Astrocyte of the spinal cord (primary cell): ENCODE measurements at places on chromosomes 7 and 10.

DNA sequence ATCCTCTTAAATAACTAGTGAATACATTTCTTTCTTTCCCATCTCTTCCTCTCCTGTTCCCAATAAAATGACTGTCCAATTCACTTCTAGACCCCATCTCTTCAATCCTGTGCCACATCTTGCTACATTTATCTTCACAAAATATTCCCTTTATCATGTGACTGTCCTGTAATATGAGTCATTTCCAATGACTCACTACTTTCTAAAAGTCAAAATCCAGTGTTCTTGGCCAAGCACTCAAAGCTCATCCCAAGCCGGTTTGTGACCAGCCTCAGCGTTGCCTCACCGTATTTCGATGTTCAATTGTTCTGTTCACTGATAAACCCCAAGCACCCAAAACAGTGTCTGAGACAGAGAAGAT, 104.7 kb downstream of the PARD3 start:
- DNase-seq: peak; percentile 72

- DNase-seq: no peak
Observed at GRCh38 chr7:131570401-131570800, 14.0 kb upstream of the PODXL start.

DNA sequence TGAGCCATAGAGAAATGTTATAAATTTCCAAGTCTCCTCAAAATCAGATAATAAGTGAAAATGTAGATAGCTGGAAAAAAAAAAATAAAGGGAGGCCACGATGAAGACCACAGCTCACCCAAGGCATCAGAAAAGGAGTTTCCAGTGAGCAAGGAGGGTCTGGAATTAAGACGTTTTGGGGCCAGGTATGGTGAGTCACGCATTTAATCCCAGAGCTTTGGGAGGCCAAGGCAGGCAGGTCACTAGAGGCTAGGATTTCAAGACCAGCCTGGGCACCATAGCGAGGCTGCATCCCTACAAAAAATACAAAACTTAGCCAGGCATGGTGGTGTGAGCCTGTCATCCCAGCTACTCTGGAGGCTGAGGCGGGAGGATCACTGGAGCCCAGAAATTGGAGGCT, 65.5 kb downstream of the ASB13 start:
- no peak for DNase-seq

DNA sequence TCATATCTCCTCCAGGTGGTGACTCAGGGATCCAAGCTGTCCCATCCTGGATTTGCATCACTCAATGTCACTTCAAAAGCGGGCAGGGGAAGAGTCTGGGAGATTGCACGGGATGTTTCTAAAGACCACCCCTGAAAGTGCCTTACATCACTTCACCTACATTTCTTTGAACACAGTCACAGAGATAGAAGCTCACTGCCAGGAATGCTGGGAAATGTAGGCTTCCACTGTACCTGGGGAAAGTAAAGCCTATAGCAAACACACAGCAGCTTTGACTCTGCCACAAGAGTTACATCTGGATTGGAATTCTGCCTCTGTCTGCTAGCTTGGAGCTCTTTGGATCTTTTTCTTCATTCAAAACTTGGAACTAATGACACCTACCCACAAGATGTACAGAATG, 300.9 kb downstream of the WDR11 start:
- no peak for DNase-seq

DNA sequence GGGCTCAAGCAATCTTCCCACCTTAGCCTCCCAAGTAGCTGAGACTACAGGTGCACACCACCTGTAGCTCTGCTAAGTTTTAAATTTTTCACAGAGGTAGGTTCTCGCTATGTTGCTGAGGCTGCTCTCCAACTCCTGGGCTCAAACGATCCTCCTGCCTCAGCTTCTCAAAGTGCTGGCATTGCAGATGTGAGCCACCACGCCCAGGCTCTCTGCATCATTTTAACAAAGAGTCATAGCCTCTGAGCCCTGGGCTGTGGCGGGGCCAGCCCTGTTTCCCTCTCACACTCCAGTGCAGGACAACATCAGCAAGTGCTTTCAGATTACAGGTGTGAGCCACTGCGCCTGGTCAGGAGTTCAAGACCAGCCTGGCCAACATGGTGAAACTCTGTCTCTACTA, 102.5 kb downstream of the COL26A1 start:
- no peak for DNase-seq

- no peak for DNase-seq
Observed at GRCh38 chr10:58265249-58265648, 2.4 kb downstream of the IPMK start.

DNA sequence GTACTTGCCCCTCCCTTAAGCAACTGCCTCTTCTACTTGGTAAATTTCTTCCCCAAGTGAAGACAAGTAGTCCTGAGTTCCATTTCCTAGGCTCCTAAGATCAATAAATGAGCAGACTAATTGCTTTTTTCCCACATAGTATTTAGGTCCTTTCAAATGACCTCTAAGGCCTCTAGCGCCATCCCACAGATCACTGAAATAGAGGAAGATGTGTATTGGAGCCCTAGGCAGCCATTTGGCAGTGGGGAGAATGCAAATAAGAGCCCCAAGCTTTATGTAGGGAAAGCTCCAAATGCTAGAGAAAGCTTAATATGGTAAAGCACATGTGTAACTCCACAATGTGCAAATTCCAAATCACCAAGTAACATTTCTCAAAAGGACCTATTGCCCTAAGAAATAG, 316.5 kb upstream of the PHF14 start:
- no peak for DNase-seq

GRCh38 chr7:99011706-99012404, 132.1 kb downstream of the SMURF1 start:
- no peak for DNase-seq

DNA sequence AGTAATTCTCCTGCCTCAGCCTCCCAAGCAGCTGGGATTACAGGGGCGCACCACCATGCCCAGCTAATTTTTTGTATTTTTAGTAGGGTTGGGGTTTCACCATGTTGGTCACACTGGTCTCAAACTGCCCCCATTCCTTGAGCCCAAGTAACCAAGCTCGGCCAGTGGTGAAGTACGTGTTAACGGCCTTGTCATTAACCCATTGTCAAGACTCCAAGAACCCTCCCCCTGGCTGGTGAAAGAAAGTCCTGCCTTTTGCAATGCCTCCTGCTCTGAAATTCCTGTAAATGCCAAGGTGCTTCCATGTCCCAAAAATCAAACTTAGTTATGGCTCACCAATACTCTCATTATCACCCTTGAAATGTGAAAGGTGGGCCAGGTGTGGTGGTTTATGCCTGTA, 18.8 kb upstream of the SEPHS1 start:
- no peak for DNase-seq

GRCh38 chr7:15178065-15178464, 275.5 kb upstream of the DGKB start:
- no peak for DNase-seq

DNA sequence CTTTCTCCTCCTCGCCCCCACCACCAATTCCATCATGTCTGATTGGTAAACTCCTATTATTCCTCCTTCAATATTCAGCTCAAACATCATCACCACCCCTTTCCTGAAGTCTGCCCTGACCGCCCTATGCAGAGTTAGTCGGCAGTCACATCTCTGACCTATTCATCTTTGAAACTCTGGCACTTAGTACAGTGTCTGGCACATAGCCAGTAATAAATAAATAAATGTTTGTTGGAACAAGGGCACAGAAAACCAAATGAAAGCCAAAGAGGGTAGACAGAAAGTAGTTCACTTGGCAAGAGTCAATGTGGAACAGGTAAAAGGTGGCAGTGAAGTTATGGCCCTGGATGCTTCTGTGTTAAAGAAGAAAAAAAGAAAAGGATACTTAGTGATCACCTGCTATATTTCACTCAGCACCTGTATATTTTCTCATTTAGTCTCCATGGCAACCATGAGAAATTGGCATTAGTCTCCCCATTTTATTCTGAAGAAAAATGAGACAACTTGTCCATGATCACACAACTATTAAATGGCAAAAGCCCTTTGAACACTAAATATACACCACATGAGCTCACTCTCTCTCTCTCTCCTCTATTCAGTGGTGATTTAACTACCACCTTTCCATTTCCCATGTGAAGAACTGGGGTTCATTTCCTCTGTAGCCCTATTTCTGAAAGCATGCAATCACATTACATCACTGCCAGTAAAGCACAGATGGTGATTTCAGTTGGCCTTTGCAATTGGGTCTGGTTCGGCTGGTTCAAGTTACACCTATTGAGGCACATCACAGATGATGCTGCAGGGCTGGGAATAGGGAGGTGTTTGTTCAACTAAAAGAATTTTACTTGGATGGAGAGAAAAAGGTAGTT, 25.3 kb downstream of the CHCHD3 start:
- DNase-seq: no peak

GRCh38 chr7:139490130-139490529, 6.7 kb upstream of the KLRG2 start:
- no peak for DNase-seq

- no peak for DNase-seq
Observed at GRCh38 chr10:97174941-97175340, 10.8 kb downstream of the SLIT1 start.

- peak; percentile 35 for DNase-seq
Observed at GRCh38 chr7:137305901-137306621, 37.5 kb downstream of the PTN start.

- DNase-seq: peak; percentile 91
Observed at GRCh38 chr10:3071405-3072198, 4.3 kb downstream of the PFKP start.

DNA sequence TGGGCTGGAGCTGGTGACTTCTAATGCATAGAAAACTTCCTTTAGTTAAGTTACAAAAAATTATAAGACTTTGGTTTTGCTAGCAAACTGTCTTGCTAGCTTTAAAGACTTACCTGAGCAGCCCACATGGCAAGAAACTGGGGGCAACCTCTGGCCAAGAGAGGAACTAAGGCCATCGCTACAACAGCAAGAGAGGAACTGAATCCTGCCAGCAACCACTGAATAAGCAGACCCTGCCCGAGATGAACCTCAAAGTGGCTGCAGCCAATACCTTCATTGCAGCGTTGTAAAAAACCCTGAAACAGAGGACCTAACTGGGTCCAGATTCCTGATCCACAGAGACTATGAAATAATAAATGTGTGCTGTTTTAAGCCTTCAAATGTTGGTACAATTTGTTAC, 54.6 kb upstream of the STARD3NL start:
- DNase-seq: no peak

DNA sequence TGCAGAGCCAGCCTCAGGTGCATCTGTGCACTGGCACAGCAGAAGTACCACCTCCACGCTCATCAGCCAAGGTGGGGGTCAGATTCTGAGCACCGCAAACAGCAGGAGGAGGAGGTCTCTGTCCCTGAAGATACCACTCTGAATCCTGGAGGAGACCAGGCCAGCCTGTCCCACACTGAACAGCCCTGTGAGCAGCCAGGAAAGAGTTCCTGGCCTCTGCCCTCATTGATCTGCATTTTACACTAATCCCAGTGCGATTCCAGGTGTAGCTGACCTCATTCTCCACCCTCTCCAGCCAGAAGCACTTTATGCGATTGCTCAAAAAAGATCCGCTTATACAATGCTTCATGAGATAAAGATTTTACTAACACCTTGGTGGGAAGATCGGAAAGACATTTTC, 99.1 kb upstream of the CACUL1 start:
- no peak for DNase-seq

- DNase-seq: no peak
Observed at GRCh38 chr7:127858091-127858914, 172.9 kb downstream of the LRRC4 start.

DNA sequence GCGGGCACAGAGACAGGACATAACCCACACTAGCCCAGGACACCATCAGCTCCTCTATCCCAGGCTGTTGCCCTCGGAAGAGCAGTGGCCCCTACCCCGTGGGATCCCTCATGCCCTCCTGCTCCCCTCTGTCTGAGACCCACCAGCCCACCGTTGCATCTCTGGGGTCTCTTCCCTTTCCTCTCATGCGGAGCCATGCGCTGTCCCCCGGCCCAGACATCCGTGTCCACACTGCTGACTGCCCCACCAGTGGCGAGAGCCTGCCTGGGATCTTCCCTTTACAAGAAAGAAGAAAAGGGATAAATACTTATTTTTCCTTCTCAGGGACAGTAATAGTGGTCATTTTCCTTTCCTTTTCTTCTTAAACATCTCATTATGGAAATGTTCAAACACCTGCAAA, 115.4 kb downstream of the WDR37 start:
- no peak for DNase-seq
